ENCODE measurements at places on chromosomes 1 and 21.

- no peak for DNase-seq
These were observed 54.9 kb downstream of the ST7L start for GRCh38 chr1:112564081-112564480.

GRCh38 chr1:21902026-21903012 lies 34.8 kb downstream of the HSPG2 start:
- DNase-seq = no peak

- peak; percentile 51 for DNase-seq
These were observed 4.2 kb upstream of the ADORA3 start for GRCh38 chr1:111507411-111508201.

DNA sequence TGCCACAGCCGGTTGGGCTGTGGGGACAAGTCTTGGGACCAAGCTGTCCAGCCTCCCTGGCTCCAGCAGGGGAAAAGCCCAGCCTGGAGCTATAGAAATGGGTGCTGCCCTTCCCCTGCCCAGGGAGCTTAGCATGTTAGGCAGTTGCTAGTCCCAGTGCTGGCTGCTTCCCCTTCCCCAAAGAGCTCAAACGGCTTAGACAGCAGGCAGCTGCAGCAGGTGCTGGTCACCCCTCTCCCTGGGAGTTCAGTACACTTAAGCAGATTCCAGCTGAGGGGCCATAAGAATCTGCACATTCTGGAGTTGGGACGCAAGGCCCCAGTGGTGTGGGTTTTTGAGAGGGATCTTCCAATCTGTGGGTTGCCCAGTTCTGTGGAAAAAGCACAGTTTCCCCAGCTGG lies 11.1 kb upstream of the REG4 start:
- no peak for DNase-seq

GRCh38 chr1:236865818-236866155 lies 70.7 kb downstream of the MTR start:
- DNase-seq = no peak

GRCh38 chr21:41674402-41674801 lies 92.5 kb downstream of the RIPK4 start:
- DNase-seq = no peak

DNA sequence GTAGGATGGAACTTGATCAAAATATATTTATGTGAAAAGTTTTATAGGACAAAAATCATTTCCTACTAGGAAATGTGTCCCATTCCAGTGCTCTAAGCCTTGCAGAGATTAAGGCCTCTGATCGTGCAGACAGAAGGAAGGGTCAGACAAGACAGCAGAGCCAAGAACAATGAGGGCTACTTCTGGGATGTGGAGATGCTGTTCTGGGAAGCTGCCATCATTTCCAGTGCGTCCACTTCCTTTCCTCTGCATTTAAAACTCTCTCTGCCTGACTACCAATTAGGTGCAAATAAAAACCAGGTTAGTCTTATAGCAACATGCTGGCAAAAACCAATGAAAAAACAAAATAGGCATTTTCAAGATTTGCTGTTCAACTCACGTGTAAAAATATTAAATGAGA lies 36.1 kb downstream of the BEND5 start:
- DNase-seq = no peak

DNA sequence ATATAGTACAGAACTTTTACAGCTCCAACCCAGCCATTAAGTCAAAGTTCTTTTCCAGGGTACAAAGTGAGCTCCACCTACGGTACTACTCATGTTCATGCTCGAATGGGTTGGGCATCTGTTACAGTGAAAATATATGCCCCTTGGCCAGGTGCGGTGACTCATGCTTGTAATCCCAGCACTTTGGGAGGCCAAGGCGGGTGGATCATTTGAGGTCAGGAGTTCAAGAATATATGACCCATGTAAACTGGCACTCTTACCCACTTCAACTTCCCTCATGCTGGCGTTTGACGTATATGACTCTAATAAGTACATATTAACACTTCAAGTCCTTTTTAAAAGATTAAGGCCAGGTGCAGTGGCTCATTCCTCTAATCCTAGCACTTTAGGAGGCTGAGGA lies 71.3 kb upstream of the PKN2 start:
- DNase-seq = no peak

DNA sequence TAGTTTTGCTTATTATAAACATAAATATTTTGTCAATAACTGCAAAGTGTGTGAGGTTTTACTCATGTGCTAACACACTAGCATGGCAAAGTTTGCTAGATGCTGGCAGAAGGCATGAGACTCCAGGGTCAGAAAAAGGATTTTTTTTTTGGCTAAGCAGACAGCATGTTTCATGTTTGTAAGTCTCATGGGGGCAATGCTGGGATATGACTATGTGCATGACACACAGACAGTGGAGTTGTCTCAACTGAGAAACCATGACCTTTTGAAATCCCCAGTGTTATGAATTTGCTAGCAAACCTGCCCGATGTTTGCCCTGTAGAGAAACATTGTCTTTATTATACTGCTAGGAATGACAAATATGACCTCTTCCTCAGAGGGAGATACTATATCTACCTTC lies 448.2 kb downstream of the BRINP3 start:
- DNase-seq = no peak

DNA sequence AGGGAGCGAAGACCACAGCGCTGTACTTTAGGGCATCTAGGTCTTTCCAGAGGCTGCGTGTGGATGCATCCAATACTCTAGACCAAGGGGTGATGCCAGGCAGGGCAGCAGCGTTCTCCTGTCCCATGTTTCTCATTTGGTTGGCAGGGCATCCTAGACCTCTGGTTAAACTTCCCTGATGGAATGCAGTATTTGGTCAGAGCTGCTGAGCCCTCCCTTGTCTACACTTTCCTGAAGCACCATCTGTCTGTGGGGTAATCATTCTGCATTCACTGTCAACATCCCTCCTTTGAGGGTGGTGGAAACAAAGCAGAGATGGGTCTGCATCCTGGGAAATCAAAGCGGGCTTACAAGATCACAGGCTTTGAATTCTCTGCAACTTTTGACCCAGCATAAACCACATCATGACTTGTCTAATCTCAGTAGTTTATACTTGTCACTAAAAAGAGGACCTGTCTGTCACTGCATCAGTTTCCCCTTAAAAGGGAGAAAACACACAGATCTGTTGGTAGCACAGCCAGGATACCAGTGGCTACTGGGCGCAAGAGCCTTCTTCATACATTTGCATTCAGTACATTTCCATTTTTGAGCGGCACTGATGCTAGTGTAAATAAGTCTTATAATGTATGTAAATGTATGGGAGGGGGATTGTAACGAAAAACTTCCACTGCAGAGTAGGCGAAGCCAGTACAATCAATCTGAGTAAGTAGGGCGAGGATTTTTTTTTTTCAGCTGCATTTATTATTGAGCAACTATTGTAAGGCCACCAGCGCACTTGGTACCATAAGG lies 106.3 kb downstream of the GALNT2 start:
- no peak for DNase-seq

DNA sequence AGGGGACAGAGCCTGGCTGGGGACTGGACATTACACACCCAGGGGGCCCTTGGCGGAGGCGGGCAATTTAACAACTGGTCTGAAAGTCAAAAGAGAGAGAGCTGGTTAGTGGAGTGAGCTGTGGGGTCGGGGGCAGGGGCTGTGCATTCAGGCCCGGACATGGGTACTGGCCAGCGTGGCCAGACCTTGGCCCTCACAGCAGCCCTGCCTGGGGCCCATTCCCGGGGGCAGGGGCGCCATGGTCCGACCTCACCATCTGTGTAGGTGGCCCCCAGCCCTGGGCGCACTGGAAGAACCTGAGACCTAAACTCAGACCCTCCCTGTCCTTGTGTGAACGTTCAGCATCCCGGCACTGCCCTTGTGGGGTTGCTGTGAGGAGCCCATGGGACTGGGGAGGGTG lies 5.0 kb downstream of the CLDN19 start:
- DNase-seq = no peak

DNA sequence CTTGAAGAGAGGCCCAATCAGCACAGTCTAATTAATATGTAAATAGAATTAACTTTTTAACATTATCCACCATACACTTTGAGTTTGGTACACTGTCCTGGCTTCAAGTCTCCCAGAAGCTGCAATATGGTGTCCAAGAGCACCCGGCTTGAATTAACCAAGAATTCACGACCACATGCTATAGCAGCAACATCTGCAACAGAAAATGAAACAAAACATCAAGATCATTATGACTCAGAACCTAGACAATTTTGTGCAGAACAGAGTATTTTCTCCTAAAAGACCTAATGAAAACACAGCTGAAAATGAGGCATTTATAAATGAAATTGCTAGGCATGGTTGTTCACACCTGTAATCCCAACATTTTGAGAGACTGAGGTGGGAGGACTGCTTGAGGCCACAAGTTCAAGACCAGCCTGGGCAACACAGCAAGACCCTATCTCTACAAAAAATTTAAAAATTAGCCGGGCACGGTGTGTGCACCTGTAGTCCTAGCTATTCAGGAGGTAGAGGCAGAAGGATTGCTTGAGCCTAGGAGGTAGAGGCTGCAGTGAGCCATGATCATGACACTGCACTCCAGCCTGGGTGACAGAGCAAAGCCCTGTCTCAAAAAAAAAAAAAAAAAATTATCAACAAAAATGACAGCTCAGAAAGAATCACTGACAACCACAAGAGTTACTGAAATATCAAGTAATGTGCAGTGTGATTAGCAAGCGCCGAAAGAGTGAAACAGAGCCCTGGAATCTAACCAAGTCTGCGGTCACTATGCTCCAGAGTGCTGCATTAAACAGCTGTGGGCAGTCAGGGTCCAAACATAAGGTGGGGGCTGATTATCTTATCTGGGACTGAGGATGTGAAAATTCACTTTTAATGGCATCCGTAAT lies 45.3 kb downstream of the HSF2BP start:
- no peak for DNase-seq

- DNase-seq = no peak
These were observed 904 bp upstream of the RPL22 start for GRCh38 chr1:6200188-6200809.

DNA sequence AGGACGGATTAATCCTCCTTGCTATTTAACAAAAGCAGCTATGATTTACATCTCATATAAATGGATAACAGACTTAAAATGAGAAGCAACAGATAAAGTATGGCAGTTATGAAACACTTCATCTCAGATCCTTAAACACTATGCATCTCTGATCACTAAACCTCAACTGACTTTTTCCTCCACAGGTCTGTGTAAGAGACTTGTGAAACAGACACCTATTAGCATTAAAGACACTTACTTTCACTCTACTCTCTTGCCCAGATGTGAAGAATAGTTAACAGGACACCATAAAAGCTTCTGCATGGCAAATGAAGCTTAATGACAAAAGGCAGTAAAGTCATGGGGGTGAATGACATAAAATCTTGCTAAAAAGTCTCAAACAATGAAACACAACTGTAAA lies 6.2 kb downstream of the LIN9 start:
- DNase-seq = no peak

DNA sequence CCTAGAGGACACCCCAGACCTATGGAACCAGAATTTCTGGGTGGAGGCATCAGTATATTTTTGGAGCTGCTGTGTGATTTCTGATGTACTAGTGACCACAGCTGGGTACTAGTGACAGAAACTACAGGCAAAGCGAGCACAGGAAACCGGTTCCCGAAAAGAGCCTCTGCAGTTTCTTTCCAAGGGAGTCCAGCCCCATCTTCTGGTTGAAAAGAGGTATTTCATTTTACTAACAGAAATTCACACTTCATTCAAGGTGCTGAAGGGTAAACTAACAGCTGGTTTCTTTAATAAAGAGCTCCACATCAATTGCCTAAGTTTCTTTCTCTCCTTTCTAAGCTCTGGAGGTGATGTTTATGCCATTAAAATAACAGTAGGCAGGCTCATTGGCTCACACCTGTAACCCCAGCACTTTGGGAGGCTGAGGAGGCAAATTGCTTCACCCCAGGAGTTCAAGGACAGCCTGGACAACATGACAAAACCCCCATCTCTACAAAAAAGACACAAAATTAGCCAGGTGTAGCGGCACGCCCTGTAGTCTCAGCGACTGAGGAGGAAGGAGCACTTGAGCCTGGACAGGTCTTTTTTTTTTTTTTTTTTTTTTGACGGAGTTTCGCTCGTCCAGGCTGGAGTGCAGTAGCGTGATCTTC lies 22.0 kb downstream of the THAP3 start:
- no peak for DNase-seq

- peak; percentile 56 for DNase-seq
These were observed 959 bp downstream of the CD58 start for GRCh38 chr1:116569776-116570357.

GRCh38 chr1:209305221-209305954 lies 278.1 kb upstream of the CAMK1G start:
- no peak for DNase-seq

DNA sequence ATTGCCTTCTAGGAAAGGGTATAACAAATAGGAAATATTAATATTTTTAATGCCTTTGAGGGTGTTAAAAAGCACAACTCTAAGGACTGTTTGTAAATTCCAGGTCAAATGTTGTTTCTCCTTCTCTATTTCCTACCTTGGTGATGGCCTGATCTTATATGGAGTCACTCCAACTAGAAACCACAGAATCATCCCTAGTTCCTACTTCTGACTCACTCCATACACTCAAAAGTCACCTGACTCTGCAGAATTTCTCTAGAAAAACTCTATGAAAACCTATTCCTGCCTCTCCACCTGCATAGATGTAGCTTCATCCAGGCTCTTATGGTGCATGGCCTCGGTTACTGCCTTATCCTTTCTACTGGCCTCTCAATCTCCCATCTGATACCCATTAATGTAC lies 14.5 kb downstream of the RGS4 start:
- no peak for DNase-seq

DNA sequence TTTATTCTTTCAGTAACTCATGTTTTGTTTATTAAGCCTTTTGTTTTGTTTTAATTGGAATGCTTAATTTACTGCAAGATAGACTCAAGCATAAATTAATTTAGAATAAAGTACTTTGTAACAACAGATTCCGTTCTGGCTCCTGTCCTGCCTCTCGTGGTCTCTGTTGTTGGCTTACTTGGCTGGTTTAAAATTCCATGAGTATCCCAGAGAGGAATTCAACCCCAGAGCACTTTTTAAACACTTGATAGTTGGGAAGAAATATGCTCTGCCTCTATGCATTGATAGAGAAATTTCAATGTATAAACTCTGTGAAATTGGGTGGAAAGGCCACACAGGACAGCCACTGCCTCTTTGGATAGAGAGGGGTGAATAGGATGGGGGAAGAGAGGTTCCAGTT lies 89.7 kb downstream of the ATP5PO start:
- no peak for DNase-seq

- no peak for DNase-seq
These were observed 142.3 kb downstream of the TRIM33 start for GRCh38 chr1:114368560-114369255.

- DNase-seq = no peak
These were observed 11.0 kb upstream of the RIMS3 start for GRCh38 chr1:40676501-40676900.

All from stimulated activated naive CD4-positive, alpha-beta T cell treated with Interleukin-2 at 50 U/mL for 16 hours (primary cell).